ENCODE measurements at places on chromosomes 11 and 22. TPM values are rescaled to one million over a fixed set of nuclear protein-coding genes. Genes with fewer than 3 reads are reported as not detected.
A peak's percentile ranks its signal among the peaks of the same experiment; 100 is the strongest.

GRCh38 chr11:75326439-75326810 is 25.0 kb downstream of the ARRB1 start:
- DNase-seq: no peak

DNA sequence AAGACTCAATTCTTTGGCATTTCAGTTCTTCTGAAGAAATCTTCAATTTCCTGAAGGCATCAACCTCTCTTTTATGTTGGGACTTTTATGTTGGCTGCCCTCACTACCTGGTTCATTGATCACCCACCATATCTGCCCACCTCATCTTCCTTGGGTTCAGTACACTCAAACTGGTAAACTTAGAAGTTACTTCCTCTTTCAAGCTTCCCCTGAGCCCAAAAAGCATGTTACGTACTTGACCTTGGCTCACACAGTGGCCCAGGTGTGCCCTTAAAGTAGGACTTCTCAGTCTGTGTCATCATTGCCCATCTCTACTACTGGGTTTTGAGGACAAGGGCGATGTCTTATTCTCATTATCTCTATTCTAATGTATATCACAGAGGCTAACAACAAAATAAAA is 86.1 kb downstream of the GRIA4 start:
- DNase-seq: no peak

DNA sequence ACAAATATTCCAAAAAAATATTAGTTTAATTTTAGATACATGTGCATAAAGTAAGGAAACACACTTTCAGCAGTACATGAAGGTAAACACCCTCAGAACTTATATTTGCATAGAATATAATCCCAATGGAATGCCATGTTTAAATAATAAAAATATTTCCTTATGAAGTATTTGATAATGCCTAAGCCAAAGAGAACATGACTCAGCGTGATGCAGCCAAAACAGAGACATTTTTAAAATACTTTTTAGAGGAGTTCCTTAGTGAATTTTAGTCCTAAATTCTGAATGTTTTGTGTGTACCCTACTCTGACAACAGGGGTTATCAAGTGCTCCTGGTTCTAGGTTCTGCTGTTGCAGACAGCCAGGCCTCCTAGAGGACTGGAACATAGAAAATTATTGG is 39.1 kb upstream of the POU2AF2 start:
- DNase-seq: no peak

- DNase-seq: no peak
Observed at GRCh38 chr22:42074846-42075676, 1.0 kb downstream of the PHETA2 start.

GRCh38 chr11:121904148-121904547 is 211.9 kb downstream of the BLID start:
- no peak for DNase-seq

GRCh38 chr11:122309262-122309925 is 193.4 kb upstream of the BLID start:
- peak; percentile 9 for DNase-seq

DNA sequence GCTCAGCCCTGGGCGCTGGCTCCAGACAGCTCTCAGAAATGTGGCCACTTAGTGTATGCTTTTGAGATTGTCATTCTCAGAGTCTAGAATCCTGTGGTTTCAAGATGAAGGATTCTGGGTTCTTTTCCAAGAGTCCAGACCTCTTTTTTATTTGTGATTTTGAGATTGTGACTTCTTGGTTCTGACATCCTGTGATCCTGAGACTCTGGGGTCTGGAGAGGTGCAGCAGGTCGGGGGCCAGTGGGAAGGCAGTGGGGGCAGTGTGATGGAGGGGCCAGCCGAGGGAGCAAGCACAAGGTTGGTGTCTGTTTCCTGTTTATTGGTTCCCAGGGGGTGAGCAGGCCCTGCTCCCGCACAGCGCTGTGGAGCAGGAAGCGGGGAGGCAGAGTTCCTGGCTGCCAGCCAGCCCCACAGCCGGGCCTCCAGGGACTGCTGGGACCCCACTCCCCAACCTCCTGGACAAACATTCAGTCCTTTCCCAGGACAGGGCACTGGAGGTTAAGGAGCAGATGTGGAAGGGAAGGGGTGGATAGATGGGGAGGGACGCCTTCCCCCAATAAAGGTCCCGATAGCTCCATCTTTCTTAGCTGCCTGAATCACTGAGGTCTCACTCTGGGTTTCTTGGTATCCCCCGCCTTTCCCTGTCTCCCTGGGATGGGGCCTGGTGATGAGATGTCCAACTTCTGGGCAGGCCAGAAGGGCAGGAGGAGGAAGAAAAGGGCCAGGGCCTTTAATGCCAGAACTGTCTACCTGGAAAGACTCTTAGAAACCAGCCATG is 13.7 kb downstream of the ARHGEF17 start:
- DNase-seq: no peak

The PDE2A gene
- not detected for total RNA-seq

DNA sequence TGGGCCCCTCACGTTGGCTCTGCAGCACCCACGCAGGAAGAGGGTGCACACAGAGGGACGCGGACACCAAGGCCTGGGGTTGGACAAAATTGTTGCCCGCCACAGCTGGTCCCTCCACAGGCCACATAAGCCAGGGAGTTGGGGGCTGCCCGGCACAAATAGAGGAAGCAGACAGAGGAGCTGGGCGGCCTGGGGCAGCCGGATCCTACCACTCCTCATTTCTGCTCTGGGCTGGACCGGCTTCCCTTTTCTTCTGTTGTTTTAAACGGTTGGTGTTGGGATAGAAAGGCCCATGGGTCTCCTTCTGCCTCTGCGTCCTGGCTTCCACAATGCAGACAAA is 36.4 kb upstream of the LINC01488 start:
- no peak for DNase-seq

GRCh38 chr11:70265341-70265740 is 5.1 kb upstream of the PPFIA1 start:
- no peak for DNase-seq

DNA sequence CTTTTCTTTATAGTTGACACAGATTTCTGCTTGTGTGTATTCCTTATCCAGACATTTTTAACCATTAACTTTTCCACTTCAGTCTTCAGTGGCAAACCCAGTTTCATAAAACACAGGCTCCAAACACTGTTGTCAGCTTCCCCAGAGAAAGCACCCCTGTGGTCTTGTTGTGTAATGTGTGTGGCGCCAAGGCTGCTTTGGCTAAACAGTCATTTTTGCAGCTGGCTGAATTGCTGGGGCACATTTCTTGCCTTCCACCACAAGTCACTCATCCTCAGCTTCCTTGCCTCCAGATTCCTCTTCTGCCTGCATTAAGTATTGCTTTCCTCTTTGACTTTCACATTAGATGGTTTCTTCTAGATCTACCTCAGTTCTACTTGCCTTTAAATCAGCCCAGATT is 40.5 kb downstream of the ARHGAP1 start:
- no peak for DNase-seq

The MS4A12 gene
- not detected for total RNA-seq

The TRPM5 gene
- total RNA-seq: not detected

DNA sequence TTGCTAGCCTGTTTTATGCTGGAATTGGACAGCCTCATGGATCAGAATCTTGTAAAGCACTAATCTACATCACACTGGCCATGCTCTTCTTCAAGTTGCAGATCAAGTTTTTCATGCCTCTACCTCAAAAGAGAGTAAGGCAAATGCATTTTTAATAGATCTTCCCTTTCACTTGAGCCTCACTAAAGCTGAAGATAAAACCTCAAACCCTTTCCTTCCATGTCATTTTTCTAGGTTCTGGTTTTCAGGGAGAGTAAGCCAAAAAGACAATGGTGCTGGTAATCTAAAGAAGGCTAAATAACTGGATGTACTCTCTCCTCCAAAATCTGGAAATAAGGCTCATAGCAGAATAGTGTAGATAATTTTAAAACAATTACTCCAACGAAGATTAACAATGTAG is 28.3 kb downstream of the POU2AF1 start:
- DNase-seq: no peak

- no peak for DNase-seq
Observed at GRCh38 chr11:57287884-57288283, 36.9 kb downstream of the TNKS1BP1 start.

DNA sequence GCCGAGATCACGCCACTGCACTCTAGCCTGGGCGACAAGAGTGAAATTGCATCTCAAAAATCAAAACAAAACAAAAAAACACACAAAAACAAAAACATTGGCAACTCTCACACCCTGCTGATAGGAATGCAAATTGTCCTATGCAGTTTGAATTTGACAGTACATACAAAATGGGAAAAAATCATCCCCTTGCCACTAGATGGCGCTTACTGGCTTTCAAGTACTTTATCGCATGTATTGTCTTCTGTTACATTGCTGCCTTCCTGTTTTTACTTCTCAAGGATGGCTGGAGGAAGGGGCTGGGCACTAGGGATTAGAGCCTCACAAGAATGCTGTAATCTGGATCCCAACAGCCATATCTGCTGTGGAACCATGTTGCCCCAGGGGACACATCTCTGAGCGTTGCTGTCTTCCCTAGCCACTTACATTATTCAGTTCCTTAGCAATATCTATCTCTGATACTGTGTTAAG is 59.4 kb upstream of the A4GALT start:
- DNase-seq: peak; percentile 92

GRCh38 chr11:62264004-62264403 is 6.0 kb upstream of the SCGB2A2 start:
- no peak for DNase-seq

The CRYBB3 gene
- not detected for total RNA-seq

The YAP1 gene
- 44.6 TPM for total RNA-seq
